Activated CD8-positive, alpha-beta memory T cell treated with anti-CD3 and anti-CD28 coated beads for 4 hours (primary cell): ENCODE measurements at places on chromosomes 2 and 18.

DNA sequence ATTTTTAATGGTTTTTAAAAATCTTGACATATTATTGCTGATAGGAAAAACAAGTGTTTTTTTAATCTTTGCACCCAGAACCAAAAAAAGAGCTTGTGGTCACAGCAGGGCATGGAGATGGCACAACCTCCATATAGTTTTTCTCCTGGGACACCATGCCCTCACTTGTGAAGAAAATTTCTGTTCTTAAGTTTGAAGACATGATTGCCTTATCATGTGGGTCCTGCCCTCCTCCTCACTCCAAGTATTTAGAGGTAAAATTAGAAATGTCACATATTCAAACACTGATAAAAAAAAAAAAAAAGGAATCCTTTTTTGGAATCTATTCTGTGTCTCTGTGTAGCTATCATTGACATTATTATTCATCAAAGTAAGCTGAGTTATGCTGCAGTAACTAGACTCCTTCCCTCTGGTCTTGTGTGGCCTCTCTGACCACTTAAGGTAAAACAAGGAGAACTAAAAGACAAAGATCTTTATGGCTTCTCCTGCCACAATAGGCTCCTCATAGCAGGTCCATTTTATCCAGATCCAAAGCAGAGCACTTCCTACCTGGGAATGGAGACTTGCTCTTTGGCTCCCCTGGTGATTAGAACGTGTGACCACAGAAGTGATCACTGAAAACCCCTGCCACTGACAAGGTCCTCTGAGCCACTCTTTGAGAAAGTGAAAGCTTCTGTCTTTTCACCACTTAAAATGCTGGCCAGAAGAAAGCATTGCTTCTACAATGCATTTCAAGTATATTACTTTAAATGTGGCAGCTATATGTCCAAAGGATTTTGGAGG, 19.8 kb downstream of the ADD2 start:
- no peak for DNase-seq

DNA sequence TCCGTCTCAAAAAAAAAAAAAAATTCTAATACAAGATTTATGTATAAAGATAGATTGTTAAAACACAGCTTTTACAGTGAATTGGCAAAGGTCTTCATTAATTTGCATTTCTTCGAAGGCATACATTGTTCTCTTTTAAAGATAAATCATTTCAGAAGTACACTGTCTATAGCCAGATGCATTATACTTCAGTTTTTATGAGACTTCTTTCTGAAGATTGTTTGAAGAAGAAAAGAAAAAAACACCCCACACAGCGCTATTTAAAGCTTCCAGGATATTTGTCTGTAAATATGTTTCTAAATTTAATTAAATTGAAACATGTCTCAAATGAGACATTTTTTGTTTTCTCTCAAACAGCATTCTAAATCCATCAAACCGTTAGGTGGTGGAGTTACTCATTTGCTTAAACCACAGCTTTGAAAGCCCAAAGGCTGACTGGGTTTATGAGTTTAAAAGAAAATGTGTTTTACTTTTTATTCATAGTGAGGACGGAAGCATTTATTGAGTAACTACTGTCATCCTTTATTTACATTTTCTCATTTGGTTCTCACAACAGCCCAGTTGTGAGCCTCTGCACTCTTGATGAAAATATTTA, 42.4 kb upstream of the C1GALT1C1L start:
- no peak for DNase-seq

- DNase-seq = no peak
These were observed 182.2 kb downstream of the TTC32 start for GRCh38 chr2:19719540-19719939.

DNA sequence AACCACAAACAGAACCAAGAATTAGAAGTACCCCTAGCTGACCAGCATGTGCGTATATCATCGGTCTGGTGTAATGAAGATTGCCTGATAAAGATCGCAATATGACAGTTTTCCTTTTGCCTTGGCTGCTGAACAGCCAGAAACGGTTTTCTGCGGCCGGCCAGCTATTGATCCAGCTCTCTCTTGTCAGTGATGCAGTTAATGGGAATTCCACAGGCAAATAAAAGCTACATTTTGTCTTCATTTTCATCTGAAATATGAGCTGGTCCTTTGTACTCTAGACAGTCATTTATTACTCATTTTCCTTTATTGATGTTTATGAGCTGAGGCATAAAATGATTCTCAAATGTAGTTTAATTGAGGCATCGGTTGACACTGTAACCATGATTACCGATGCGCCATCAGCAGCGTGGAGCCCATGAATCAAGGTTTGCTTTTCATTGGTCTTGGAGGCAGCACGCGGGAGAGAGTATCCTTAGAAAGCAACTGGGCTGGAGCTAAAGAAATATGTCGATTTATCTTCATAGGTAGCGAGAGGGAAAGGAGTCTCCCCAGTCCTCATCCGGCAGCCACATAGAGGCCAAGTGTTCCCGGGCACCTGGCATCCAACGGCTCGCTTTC, 535.2 kb downstream of the GALR1 start:
- DNase-seq = no peak

GRCh38 chr18:61892683-61893308, at the start of gene RNF152:
Gene RNF152, minus strand, starts transcription at chr18:61893007. Its CDS starts 76,544 bp downstream, at chr18:61816463.
- peak; percentile 10 for DNase-seq

DNA sequence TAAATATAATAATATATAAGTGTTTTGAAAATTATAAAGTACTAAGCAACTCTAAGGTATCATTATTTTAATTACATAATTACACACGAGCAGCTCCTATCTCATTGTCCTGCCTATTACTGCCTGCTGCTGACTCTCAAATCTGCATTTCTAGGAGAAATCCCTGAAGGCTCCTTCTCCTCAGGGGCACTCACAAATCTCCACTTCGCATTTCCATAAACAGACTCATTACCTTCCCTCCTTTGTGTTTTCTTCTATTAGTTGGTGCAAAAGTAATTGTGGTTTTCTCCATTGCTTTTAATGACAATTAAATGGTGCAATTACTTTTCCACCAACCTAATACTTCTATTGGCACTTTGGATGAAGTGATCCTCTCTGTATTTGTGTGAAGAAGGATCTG, 135.0 kb upstream of the HNMT start:
- no peak for DNase-seq

DNA sequence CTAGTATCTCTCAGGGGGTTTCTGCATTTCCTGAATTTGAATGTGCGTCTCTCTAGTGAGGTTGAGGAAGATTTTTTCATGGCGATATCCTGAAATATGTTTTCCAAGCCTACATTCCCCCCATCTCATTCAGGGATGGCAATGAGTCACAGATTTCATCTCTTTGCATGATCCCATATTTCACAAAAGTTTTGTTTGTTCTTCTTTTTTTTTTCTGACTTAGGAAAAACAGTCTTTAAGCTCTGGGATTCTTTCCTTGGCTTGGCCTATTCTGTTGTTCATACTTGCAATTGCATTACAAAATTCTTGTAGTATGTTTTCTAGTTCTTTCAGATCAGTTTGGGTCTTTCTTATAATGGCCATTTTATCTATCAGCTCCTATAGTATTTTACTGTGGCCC, 136.5 kb downstream of the DSEL start:
- no peak for DNase-seq
